ENCODE measurements at places on chromosomes 2 and 18.

DNA sequence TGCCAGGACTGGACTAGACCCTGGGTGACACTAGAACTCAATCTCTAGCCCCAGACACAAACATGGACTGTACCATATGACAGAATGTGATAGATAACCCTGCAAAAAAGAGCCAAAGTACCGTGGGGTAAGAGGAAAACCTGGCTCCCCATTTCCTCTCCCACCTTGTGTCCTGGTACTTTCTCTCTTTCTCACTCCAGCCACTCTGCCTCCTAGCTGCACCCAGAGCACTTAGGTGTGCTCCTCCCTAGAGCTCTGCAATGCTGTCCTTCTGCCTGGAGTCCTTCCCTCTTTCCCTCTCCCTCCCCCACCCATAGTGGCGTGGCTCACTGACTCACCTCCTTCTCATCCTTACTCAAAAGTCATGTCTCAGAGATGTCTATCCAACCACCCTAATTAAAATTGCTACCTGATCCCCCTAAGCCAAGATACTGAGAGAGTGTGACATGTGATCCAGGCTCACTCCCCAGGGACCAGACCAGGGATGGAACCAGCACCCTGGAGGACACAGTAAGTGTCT is 171.3 kb downstream of the LOXHD1 start:
- DNase-seq = no peak

DNA sequence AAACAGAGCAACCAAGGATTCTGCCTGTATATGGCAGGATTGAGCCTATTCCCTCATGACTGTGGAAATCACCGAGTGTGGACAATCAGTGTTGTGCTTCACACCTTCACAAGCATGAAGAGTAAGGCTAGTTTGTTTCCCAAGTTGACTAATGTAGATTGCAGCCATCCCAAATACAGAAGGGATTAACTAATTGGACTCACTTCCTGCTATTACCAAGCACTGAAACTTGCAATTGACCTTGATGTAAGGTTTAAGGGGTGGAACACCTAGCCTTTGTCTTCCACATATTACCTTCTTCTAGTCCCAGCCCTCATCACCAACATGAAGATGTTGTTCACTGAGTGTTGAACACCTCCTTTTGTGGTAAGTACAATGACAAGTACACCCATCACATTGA is 120.9 kb upstream of the RND3 start:
- no peak for DNase-seq

- no peak for DNase-seq
Measured at GRCh38 chr2:499726-500125, 177.5 kb downstream of the TMEM18 start.

- DNase-seq = no peak
Measured at GRCh38 chr2:196407675-196408264, 231.7 kb upstream of the CCDC150 start.

GRCh38 chr2:28394331-28394877 is 1.7 kb downstream of the FOSL2 start:
- DNase-seq = no peak

GRCh38 chr18:27005589-27005988 is 140.1 kb upstream of the AQP4 start:
- DNase-seq = no peak

DNA sequence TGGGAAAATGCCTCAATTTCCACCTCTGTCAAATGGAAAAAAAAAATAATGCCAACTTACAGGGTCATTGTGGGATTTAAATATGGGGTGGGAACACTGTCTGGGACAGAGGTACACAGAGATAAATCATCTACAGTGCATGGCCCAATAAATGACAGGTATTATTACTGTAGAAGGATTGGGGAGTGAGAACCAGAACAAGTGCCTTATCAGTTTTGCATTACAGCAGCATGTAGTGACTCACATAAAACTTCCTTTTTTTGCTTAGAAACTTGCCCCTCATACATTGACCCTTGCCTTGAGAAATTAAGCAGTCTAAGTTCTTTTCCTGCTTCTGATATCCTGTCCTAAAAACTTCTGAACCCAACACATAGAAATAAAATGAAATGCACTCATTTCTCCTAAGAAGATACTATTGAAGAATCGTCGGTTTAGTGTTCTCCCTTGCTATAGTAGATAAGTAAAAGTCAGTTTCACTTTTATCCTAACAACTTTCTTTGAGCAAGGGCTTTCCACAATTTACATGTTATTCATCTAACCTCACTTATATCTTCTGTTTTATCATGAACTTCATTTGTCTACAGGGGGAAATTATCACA is 121.0 kb upstream of the HAAO start:
- no peak for DNase-seq
